ENCODE measurements at places on chromosomes 3 and 15.

DNA sequence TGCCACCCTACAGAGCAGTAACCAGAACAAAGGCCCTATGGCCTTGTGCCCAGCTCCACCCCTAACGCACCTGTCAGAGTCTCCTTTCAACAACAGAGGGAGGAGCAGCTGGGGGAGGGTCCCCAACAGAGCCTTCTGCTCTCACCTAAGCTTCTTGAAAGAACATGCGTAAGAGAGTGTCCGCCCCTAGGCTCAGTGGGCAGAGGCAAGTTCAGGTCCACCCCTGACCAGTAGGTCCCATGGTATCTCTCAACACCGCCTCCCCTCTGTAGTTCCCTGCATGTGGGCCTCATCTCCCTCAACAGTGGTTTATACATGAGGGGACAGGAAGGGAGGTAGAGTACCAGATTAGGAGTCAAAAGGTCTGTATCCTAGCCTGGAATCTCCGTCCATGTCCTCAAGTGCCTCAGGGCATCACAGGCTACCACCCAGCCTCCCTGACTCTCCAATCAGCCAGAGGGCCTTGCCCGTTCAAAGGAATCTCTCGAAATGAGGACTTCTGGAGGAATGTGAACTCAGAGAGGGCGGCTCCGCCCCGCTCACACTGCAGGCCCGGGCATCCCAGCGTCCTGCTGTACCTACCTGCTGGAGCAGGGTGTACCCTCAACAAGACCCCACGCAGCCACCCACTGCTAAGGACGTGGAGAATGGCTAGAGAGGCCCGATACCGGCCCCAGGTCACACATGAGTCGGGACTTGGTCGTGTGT lies 680 bp downstream of the POC1A start:
- DNase-seq, result no peak

DNA sequence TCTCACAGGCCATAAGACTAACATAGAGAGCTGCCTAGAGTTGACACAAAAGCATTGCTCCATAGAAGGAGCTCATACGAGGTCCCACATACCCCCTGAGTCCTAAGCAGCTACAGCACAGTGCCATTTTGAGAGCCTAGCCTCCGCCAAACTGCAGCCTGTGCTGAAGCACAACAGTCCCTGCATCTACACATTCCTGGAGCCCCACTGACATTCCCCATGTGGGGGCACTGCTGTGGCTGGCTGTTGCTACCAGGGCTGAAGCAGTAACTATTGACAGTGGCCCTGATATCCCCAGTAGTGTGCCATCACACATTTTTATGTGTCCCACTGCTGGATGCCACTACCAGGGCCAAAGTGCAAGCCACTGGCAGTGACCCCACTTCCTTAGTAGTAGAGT lies 80.3 kb downstream of the CERS3 start:
- DNase-seq, result no peak

- no peak for DNase-seq
Observed at GRCh38 chr3:111936967-111937366, 41.9 kb upstream of the ABHD10 start.

DNA sequence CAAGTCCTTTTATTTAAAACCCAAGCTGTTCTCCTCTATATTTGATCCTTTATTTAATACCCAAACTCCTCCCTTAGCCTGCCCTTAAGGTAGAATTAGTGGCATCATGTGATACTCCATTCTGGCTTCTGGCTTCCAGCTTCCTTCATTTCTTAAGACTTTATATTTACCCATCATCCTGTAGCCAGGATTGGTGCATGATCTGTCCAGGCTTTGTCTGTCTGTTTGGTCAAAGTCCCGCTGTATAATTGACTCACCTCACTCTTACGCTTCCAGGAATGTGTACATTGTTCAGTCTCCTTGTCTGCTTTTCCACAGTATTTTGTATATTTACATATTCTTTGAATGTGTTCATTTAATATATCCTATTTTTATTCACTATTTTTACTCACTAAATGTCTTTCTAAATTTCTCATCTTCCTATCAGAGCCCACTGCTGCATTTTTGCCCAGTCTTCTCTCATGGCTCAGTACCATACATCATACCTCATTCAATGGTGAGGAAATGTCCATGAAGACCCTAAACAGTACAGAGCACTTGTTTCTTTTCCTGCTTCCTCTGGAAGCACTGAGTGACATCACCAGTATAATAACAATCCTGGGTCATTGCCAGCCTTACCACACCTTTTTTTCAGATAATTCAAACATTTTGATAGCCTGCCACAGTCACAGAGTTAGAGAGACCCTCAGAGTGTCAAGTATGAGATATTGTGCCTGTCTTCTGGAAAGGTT lies 31.5 kb downstream of the TMEM108 start:
- DNase-seq, result no peak
